RPMI8226 (cell line): ENCODE measurements at places on chromosomes 2 and 18.
A peak's percentile ranks its signal among the peaks of the same experiment; 100 is the strongest.

DNA sequence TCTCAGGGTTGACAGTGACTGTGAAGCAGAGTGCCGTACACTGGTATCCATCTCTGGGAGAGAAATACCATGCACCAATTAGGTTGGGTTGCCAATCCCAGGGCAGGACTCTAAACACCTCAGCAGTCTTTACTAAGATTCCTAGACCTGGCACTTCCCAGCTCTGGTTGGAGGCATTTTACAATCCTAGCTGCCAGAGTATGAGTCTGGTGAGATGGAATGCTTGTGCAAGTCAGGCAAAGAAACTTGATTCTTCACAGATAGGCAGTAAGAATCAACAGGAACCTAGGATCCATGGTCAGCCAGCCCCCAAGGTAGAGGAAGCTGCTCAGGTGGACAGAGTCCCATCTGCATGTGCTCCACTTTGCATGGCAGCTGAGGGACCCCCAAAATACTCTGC lies 6.0 kb upstream of the UGT1A5 start:
- no peak for DNase-seq

DNA sequence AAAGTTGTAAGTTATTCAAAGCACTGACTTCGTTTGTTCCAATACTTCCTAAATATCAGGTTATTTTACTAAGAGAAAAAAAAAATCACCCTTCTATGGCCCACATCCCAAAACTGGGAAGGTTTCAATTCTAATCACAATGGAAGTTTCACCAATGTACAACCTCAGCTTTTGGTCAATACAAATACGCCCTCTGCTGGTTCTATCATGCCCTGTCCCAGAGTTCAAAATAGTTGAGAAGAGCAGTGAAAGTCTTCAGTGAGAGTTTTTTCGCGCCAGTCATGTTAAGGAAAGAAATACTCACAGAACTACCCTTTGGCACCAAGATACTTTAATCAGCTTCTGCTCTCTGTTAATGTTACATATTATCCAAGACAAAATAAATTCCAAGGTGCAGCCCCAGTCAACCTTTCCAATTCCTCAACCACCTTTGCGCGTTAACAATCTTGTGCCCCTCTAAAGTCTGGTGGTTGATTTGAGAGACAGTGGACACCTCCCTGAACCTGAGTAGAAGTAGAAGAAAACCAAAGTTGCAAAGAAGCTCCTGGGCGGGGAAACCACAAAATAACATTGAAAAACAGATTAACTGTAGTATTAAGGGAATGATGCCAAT lies 59.9 kb downstream of the SUMO1 start:
- DNase-seq: peak; percentile 70

GRCh38 chr2:162152147-162152546 lies at the start of gene GCG:
Gene GCG (minus strand): TSS chr2:162152247. CDS start chr2:162149178, 3,069 bp downstream.
- DNase-seq: no peak

DNA sequence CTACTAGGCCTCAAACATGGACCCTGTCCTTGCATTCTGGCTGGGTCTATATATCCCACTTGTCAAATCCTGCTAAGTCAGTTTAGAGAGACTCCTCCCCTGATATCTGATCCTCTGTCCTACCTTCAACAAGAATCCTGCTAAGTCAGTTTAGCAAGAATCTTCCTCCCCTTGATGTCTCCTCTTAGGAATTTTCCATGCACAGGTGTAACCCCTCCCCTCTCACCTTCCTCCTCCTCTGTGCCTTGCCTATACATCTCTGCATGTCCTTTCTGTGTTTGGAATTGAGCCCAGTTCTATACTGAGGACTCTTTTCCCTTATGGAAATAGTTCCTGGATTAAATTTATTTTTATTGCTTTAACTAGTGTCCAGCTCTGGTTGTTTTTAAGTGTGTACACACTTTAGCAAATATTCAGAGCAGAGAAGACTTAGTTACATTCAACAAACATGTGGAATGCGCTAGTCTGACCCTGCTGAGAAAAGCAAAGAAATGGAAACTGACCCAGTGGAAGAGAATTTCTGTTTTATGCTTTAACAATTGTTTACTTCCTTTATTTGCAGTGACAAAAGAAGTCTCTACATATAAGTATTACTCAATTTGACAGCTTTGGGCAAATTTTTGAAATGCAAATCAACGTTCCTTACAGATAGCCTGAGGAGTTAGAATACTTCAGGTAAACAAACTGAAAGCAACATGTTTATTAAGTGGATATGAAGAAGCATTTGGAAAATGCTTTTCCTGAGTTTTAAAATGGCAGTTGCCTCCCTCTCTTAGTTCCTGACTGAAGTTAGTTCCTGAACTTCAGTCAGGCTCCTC lies 80.6 kb downstream of the RIT2 start:
- DNase-seq: no peak

DNA sequence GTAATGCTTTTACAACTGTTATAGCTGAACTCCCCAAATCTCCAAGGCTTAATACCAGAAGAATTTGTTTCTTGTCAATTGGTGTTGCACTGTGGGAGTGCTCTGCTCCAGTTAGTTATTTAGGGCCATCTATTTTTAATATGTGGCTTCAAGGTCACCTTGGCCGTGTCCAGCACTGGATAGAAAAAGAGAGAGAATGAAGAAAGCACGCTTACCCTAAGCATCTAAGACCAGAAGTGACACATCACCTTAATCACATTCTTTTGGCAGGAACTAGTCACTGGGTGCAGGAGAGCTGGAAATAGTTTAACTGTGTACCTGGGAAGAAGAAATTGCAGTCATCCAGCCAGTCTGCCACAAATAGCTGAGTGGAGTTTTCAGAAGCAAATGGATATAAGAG lies 78.8 kb downstream of the VWC2L start:
- no peak for DNase-seq

GRCh38 chr2:112812318-112813267 lies 24.0 kb downstream of the IL1B start:
- DNase-seq: no peak

GRCh38 chr2:60149176-60149575 lies 404.3 kb downstream of the BCL11A start:
- no peak for DNase-seq

DNA sequence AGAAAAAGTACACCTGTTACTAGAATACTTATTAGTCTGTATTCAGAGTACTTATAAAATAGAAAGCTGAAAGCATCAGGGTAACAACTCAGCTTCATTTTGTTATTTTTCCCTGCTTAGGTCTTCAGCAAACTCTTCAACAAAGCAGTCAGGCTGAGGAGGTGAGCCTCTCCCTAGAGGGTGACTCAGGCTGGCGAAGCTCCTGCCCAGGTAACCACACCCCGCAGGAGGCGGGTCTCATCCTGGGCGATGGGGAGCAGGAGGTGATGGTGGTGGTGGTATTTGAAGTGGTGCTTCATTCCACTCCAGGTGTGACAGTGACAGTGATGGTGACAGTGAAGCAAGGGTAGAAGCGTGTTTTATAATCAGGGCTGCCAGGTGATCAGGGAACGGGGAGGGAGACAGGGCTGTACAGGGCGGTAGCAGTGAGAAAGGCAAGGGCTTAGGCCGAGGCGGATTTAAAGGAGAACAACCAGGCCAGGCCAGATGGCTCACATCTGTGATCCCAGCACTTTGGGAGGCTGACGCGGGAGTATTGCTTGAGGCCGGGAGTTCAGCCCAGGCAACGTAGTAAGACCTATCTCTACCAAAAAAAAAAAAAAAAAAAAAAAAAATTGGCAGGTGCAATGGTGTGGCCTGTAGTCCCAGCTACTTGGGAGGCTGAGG lies 127.1 kb downstream of the SOCS6 start:
- no peak for DNase-seq

DNA sequence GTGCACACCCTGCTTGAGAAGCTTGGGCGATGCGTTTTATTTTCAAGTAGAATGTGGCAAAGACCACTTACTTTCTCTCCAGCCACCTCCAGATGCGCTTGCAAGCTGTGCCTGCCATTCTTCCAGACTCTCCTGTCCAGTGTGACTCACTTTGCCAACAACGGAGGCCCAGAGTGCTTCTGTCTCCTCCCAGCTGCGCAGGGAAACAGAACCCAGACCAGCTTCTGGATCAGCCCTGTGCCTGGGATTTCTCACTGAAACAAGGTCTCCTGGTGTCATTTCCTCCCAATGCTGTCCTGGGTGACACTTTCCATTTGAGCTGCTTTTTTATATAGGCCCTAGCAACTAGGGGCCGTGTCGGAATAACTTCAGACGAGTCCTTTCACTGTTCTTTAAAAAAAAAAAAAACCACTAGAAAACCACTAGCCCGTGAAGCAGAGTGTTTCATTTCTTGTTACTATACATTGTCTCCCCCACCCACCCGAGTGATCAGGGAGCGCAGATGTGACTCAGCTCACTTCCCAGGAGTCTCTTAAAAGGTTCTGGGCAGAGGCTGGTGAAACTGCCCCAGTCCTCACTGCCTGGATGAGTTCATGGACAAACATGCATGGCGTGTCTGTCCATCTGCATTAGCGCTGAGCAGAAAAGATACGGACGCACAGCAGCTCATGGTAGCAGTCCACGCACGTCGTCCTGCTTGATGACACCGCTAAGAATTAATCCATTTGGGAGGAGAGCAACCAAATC lies 25.3 kb upstream of the RPL31 start:
- DNase-seq: no peak

- no peak for DNase-seq
These were observed 220.1 kb downstream of the SEPTIN10 start for GRCh38 chr2:109393662-109393972.

GRCh38 chr18:70288851-70289328 lies at the start of gene SOCS6:
Gene SOCS6 (plus strand): TSS chr18:70289045. CDS start chr18:70324669, 35,624 bp downstream.
- peak; percentile 64 for DNase-seq

- DNase-seq: peak; percentile 54
These were observed 1.9 kb downstream of the PRSS56 start for GRCh38 chr2:232521959-232522622.

- DNase-seq: no peak
These were observed 48.5 kb downstream of the CCDC138 start for GRCh38 chr2:108835040-108835439.

DNA sequence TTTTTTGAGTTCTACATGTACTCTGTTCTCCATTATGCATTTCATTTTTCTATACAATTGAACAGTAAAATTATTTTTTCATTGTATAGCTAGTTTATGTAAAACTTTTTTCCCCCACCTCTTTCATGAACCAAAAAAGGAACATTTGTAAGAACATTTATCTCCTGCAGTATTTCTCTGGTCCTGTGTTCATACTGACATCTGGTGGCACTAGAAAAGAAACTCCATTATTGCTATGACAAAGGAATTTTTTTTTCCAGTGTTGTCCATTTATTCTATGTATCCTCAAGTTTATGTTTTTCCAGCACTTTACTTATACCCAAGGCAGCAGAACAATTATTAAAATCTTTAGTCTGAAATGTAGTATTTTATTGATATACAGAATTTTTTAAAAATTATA lies 27.4 kb upstream of the CHAC2 start:
- DNase-seq: no peak

DNA sequence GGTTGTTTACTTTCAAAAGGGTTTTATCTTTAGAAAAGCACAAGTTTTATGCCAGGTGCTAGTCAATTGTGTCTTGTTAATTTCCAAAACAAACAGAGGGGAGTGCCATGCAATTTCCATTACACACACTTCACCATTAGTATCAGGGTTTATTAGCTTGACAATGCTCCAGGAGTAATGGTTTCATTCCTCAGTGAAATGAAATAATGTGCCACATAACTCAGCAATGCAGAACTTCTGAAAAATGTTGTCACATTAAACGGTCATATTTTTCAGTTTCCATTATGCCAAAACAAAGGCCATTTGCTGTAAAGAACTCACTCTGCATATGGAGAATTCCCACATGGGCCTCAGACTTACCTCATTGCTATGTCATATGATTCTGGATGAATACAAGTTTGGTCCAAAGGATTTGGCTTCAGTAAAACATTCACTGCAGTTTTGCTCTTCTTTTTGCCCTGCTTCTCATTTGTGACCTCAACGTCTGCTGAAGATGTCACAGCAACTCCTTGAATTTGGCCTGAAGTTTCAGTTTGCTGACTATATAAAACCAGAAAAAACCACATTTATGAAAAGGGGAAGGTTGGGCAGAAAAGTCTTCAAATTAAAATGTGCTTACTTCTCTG lies 198.2 kb downstream of the SRBD1 start:
- DNase-seq: peak; percentile 81

- no peak for DNase-seq
These were observed 73.5 kb downstream of the MGAT5 start for GRCh38 chr2:134327367-134327766.

- DNase-seq: no peak
These were observed 138.9 kb downstream of the MREG start for GRCh38 chr2:215874418-215874817.

GRCh38 chr2:40480596-40480995 lies 28.7 kb upstream of the SLC8A1 start:
- DNase-seq: no peak

GRCh38 chr2:128485761-128486639 lies 167.3 kb upstream of the HS6ST1 start:
- no peak for DNase-seq

- no peak for DNase-seq
These were observed 10.1 kb downstream of the EXOC6B start for GRCh38 chr2:72815655-72816278.

DNA sequence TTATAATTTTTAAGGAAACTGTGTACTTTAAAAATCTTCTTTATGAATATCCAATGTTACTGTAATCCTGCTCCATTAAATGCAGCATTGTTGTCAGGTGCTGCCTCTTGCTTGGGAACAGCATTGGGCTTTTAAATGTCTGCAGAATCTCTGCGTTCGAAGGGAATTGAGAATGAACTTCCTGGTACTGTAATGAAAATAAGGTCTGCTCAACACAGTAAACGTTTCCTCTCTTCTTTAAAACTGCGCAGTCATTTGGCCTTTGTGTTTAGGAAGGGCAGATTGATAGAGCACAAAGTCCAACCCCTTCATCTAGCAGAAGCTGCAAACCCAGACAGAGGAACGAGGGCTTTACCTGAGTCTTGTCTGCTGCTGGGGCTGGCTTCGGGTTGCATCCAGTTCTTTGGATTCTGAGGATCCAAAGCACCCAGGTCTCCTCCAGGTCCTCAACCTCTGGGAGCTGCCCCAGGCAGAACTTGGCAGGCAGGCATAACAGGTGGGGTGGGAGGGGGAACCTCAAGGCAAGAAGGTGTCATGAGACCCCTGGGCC lies 104.5 kb downstream of the UGGT1 start:
- no peak for DNase-seq

DNA sequence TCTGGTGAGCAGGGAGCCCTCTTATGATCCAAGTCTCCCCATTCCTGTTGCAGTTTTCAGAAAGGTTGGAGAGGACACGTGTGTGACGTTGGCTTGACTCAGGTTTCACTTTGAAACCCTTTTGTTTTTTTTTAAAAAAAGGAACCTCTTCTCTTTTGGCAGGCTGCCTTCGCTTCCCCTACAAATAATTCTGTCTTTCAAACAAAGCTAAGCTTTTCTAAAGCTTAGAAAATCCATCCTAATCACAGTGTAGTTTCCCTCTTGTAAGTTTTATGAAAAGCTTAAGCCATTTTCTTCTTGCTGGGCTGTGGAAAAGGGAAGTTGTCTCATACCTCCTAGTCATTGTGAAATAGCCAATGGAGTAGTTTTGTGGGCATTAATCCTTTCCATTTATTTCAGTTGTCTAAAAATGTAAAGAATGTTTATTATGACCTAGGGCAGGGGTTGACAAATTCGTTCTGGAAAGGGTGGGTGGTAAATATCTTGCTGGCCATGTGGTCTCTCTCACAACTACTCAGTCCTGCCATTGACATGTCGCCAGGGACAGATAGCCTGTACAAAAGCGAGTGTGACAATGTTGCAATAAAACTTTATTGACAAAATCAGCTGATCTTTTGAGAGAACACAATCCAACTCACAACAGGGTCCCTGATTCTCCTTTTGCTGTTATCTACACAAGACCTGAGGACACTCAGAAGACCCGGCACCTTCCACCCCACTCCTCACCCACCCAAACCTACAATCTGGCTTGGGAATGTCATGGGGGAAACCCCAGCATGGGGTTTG lies 878.8 kb downstream of the RNF144A start:
- peak; percentile 80 for DNase-seq

GRCh38 chr2:169798397-169798717 lies 314 bp upstream of the SSB start:
- no peak for DNase-seq
